Activated CD8-positive, alpha-beta memory T cell treated with anti-CD3 and anti-CD28 coated beads, Interleukin-2, amount 50 U/mL, for 48 hours (primary cell): ENCODE measurements at places on chromosomes 11 and 22.

- DNase-seq = peak; percentile 77
These were observed 33.4 kb downstream of the GDPD5 start for GRCh38 chr11:75492181-75492820.

DNA sequence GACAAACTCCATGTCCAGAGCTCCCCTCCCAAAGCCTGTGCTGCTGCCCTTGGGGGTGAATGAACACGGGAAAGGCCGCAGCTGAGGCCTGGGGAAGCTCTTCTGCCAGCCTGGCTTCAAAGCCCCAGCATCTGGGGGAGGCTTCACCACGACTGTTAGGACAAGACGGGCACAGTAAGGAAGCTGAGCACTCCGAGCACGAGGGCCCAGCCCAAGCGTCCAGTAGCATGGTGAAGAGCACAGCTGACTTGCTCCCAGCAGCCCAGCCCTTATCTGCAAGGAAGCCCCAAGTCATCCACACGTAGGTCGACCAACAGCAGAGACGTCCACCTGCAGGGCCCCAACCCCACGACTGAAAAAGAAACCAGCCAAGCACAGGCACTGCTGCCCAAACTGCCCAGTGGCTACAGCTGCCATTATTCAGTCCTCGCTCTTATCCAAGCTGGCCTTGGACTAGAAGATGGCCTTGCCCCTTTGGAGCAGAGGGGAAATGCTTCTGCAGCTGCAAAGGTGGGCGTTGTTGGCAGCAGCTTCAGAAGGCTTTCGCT lies 62.5 kb downstream of the SHANK2 start:
- no peak for DNase-seq

- DNase-seq = no peak
These were observed 104.8 kb downstream of the C11orf58 start for GRCh38 chr11:16843294-16843693.

GRCh38 chr22:19463491-19464469 lies 15.2 kb downstream of the UFD1 start:
- no peak for DNase-seq

GRCh38 chr11:66334605-66335442 lies 1.4 kb downstream of the RIN1 start:
- no peak for DNase-seq

DNA sequence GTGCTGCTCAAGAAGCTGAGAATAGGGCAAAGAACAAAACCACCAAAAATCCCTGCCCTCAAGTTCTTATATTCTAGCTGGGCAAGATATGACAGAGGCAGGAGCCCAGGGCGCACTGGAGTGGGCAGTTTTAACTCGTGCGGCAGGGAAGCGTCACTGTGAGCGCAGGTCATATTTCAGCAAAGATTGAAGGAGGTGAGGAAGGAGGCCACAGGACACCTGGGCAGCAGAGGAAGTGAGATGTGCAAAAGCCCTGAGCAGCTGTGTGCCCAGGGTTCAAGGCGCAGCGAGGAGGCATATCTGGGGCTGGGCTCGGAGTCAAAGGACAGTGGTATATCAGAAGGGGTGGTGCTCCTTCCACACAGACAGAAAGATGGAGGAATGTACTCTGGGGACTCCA lies 13.5 kb downstream of the KCNC1 start:
- DNase-seq = no peak

- DNase-seq = peak; percentile 62
These were observed at the start of gene SLC15A3 for GRCh38 chr11:60951904-60952741. Gene SLC15A3, minus strand, starts transcription at chr11:60952176. Its CDS starts 625 bp downstream, at chr11:60951551.

GRCh38 chr22:22888571-22889353 lies 1.1 kb downstream of the IGLL5 start:
- DNase-seq = peak; percentile 41

DNA sequence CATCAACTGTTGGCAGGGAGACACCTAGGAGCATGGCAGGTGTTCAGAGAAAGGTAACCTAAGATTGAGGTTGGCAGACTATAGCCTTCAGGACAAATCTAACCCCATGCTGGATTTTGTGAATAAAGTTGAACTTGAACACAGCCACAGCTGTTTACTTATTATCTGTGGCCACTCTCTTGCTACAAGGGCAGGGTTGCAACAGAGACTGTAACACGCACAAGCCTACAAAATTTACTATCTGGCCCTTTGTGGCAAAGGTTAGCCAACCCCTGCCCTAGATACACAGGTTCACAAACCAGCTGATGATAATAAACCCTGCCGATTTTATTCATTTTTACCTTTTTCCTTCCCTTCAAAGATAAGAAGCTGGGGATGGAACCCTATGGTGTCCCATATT lies 2.5 kb downstream of the THYN1 start:
- no peak for DNase-seq

DNA sequence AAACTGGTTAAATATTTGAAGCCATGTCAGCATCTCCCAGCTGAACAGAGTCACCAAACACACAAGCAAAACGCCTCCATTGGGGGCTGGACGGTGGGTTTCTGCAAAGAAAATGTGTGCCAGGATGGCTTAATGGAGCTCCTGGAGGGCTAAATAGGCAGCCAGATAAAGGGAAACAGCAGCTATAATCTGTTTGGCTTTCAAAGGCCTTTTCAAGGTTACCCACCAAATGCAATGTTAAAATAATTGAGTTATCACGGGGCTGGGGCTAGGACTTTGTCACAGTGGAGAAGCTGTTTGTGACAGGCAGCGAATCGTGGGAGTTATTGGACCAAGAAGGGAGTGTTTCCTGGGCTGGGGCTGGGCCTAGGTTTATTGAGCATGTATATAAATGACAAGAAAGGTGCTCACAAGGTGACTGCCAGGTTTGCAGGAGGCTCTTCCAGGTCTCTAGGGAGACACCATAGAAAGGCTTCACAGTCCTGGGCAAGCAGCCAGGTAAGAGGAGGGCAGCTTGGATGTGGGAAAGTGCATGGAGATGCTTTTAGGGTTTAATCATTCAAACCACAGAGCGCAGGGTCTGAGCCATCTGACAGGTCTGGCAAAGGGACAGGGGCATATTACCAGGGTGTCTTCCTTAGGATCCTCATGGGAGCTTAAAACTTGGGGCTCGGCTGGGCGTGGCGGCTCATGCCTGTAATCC lies 28.3 kb downstream of the GRIK4 start:
- DNase-seq = no peak

GRCh38 chr11:111974446-111974845 lies 37.3 kb downstream of the DIXDC1 start:
- no peak for DNase-seq

GRCh38 chr22:31223786-31224191 lies 11.7 kb downstream of the LIMK2 start:
- no peak for DNase-seq

DNA sequence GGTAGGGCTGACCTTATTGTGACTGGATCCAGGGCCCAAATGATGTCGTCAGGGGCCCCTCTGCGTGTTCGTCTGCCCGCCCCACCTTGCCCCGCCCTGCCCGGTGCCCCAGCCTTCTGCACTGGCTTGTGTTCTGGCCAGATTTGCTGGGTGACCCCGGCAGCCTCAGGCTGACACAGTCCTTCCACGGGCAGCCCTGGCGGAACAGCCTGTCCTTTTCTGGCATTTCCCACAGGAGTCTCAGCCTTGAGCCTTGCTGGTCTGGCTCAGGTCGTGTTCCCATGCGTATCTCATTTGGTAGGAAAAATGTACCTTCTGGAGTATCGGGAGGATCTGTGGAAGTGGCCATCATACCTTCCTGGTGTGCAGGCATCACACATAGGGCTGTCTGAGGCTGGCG lies 31.0 kb downstream of the IGHMBP2 start:
- no peak for DNase-seq

DNA sequence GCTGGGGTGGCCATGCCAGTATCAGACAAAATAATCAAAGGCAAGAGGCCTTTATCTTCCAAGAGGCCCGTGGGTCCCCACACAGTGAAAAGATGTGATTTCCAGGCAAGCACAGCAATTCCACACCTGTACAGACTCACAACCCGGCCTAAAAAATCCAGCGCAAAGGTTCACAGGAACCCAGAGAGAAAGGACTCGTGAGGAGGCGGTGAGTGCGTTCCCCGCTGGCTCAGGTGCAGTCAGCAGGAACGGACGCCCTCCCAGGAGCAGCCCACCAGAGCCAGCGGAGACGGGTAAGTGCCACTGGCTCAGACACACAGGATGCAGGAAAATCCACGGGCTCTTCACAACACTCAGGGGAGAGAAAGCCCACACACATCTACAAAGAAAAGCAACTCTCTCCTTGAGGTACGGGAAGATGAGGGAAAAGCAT lies 4.4 kb downstream of the TOLLIP start:
- peak; percentile 36 for DNase-seq

DNA sequence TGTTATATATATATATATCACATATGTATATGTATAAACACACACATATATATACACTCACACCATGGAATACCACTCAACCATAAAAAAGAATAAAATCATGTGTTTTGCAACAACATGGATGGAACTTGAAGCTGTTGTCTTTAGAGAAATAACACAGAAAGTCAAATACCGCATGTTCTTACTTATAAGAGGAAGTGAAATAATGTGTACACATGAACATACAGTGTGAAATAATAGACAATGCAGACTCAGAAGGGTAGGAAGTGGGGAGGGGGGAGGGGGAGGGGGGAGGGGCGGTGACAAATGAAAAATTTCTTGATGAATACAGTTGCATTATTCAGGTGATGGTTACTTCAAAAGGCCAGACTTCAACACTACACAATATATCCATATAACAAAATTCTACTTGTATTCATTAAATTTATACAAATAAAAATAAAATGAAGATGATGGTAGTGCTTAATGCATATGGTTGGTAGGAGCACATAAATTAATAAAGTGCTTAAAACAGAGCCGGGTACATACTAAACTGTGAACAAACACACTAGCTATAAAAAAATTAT lies 5.8 kb upstream of the OR5B2 start:
- no peak for DNase-seq

GRCh38 chr11:1041471-1041870 lies 5.0 kb upstream of the MUC6 start:
- no peak for DNase-seq

GRCh38 chr11:32444186-32444585 lies 8.8 kb upstream of the WT1 start:
- DNase-seq = no peak

DNA sequence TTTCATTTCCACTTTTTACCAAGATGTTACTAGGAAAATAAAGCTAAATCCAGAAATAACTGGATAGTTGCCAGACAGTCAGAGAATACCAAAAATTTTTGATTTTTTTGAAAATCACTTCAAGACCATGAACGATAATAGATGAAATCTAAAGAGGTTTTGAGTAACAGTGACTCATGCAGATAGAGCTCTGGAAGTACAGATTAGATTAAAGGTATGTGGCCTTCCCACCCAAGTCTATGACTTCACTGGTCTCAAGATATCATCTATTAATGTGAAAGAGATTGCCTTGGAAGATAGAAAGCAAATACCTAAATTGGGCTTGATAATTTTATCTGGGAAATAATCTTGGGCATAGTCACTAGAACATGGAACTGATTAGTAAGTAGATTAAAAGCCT lies 415.9 kb downstream of the METTL15 start:
- no peak for DNase-seq

- DNase-seq = no peak
These were observed 25.7 kb downstream of the AMOTL1 start for GRCh38 chr11:94793822-94794221.

DNA sequence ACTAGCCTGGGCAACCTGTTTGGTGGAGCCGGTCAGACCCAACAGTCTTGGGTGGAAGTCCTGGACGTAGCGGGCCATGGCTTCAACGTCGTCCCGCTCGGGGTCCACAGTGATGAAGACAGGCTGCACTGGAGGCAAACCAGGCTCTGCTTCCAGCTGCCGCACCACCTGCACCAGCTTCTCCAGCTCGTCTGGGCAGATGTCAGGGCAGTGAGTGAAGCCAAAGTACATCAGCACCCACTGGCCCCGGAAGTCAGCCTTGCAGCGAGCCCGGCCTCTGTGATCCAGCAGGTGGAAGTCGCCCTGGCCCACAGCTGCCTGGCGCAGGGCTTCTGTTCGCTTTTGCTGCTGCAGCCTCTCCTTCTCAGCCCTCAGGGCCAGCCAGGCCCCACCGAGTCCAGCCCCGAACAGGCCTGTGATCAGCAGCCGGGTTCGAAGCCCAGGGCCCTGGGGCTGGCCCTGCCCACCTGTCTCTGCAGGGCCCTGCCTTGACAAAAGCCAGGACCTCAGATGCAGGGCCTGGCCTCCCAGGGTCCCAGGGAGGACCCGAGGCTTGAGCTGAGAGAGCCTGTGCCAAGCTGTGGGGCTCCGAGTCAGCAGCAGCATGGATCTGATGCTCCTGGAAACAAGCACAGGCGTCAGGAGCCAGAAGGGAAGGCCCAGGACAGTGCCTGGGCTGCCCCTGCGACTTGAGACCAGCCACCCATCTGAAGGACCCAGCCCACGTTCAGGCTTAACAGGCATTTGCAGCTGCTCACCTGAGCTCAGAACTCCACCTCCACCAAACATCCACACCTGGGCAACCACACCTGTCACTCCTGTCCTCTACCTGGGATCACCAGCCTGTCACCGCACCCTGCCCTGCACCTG lies 1.4 kb downstream of the SCO2 start:
- no peak for DNase-seq

GRCh38 chr22:37549704-37550059 lies 10.6 kb upstream of the CDC42EP1 start:
- DNase-seq = no peak

GRCh38 chr11:116963813-116964212 lies 126.4 kb upstream of the APOA1 start:
- no peak for DNase-seq

DNA sequence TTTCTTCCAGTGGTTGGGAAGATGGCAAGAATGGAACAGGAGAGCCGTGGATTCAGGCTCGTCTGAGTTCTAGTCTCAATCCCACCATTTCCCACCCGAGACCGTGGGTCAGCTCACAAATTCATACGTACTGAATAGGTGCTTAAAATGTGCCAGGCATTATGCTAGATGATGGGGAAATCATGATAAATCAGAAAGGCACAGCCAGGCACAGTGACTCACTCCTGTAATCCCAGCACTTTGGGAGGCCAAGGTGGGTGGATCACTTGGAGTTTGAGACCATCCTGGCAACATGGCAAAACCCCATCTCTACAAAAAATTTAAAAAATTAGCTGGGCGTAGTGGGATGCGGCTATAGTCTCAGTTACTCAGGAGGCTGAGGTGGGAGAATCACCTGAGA lies 7.1 kb downstream of the TRIOBP start:
- no peak for DNase-seq

DNA sequence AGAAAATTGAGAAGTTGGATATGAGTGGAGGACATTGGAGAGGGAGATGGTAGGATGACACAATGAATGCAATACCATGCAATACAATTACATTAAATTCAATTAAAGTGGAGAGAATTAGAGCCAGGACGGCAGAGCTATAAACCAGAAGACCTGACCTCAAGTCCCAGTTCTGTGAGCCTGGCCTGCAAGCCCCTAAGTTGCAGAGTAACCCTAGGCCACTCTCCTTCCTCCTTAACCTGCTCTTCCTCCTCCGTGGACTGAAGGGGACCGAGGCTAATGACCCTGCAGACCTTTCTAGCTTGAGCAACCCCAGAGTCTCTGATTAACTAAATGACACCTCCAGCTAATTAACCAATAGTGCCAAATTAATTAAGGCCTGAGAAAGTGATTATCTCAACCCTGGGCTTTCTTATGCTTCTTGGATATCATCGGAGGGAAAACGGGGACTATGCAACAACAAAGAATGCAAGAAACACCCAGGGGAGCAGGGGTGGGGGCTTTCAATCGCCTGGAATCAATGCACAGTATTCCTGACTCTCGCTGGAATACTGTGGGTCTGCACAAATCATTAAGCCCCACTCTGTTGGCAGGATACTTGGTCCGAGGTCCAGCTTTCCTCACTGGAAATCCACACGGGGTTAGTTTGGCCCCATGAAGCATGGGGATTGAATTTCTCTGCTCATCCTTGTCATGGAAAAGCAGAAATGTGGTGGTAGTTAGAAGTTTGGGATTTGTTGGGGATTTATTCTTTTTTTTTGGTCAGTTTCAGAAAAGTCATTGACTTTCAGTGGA lies 548.3 kb downstream of the MN1 start:
- no peak for DNase-seq

GRCh38 chr11:122811721-122812120 lies 26.6 kb upstream of the CRTAM start:
- DNase-seq = no peak
